AG10803 (cell line): ENCODE measurements at places on chromosomes 13 and 19.

DNA sequence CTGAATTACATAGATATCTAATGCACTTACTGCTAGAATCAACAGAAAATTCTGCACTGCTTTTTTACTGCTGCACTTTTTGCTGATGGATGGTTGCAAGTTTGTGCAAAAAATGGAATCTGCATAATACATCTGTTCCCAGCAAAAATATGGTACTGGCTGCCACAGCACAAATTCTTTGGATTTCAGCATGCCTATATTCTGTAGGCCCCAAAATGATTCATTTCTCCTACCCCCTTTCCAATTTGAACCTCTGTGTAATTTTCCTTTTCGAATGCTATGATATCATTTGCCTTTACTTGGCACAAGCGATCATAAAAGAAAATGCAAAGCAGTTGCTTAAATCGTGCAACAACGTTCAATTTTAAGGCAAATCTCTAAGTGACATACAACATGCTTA, 524.2 kb upstream of the NBEA start:
- DNase-seq, result no peak

- no peak for DNase-seq
Observed at GRCh38 chr19:35310331-35310730, 18.4 kb downstream of the MAG start.

DNA sequence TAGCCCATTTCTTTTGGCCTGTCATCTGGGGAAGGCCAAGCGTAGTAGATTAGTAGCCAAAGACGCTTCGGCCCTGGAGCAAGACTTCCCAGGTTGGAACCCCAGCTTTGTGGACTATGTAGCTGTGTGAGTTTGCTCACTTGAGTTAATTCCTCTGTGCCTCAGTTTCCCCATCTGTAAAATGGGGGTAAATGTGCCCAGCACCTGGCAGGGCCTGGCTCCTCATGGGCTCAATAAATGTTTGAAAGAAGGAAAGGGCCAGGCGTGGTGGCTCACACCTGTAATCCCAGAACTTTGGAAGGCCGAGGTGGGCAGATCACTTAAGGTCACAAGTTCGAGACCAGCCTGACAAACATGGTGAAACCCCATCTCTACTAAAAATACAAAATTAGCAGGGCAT, 14.9 kb upstream of the HNRNPM start:
- no peak for DNase-seq

DNA sequence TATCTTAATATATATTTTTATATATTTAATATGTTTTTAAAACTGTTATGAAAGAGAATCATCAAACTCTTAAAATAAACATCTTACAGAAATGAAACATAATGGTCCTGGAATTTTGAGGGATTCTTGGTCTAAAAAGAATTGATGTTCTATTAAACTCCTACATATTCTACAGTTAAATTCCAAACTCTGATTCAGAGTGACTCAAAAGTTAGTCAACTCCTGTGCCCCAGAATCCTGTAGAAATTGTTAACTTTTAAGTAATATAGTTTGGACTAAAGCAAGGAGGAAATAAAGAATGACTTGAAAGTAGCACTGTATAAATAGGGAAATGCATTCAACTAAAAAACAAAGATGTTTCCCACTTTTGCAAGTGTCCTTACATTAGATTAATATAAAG, 47.7 kb downstream of the FNDC3A start:
- peak; percentile 69 for DNase-seq

- DNase-seq, result no peak
Observed at GRCh38 chr13:25652764-25653163, 281.0 kb downstream of the ATP8A2 start.

GRCh38 chr19:19548915-19549759, 11.1 kb downstream of the CILP2 start:
- no peak for DNase-seq

DNA sequence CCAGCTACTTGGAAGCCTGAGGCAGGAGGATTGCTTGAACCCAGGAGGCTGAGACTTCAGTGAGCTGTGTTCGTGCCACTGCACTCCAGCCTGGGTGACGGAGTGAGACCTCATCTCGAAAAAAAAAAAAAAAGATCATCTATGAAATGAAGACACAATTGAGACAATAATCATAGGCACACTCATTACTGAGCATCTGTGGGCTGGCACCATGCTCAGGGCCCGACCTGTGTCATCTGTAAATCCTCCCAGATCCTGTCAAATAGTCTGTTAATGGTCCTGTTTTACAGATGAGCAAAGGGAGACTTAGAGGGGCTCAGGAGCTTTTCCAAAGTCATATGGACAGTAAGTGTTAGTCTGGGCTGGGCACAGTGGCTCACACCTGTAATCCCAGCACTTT, 4.1 kb upstream of the NANOS2 start:
- DNase-seq, result no peak

- DNase-seq, result no peak
Observed at GRCh38 chr13:67650471-67650870, 420.3 kb upstream of the PCDH9 start.

DNA sequence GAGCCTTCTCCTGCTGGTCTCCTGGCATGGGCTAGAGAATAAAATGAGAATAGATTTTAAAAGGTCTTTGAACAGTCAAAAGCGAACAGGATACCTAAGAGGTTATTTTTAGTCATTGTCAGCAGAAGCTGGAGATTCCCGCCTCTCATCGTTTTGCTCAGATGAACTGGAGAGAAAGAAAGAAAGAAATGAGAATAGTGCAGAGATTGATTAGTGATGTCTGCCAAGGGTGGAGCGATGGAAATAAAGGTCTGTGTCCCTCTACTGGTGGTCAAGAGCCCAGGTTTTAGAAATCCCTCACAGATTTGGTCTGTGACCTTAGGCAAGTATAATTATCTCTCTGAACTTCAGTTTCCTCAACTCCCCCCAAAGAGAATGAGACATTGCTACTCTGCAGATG, 5.3 kb downstream of the NCAN start:
- DNase-seq, result peak; percentile 8

GRCh38 chr19:43462785-43463380, 2.5 kb downstream of the LYPD3 start:
- DNase-seq, result no peak

DNA sequence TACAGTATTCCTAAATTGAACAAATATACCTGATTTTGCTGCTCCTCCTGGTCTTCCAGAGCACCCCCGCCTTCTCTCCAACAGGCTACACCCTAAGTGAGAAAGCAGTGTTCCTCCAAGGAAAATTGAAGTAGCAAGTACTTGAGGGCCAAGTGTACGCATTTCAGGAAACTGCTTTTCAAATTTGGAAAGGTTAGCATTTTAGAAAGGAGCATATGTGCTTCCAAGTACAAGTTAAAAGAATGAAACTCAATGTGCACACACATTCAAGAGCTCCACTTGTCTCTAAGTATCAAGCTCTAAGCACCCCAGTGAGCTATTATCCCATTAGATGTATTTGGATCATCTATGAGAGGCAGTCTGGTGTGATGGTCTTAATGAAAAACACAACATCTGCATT, 25.8 kb downstream of the LHFPL6 start:
- no peak for DNase-seq

- no peak for DNase-seq
Observed at GRCh38 chr13:40345654-40346372, 320.6 kb downstream of the FOXO1 start.

DNA sequence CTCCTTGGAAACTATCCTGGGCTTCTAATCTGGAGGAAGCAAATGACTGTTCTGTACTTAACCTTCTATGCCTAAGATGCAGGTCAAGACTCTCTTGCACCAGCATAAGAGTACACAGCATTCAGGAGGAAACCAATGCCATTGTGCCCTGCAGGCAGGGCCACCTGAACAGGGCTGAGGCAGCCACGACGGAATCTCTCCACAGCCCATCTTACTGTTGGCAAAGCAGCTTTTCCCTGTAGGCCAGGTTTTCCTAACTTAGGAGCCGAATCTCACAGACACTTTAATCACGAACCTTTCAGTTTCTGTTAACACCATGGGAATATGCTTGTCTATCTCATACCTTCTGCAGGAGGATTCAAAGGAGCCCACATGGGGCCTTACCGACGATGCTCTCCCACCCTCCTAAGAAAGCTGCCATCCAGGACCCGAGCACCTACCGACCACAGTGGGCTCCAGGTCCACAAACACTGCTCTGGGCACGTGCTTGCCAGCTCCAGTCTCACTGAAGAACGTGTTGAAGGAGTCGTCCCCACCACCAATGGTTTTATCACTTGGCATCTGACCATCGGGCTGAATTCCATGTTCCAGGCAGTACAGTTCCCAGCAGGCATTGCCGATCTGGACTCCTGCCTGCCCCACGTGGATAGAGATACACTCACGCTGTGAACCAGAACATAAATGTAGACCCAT, 2.6 kb downstream of the TUBA3C start:
- DNase-seq, result no peak

GRCh38 chr19:12648088-12648487, 18.5 kb downstream of the MAN2B1 start:
- DNase-seq, result no peak

DNA sequence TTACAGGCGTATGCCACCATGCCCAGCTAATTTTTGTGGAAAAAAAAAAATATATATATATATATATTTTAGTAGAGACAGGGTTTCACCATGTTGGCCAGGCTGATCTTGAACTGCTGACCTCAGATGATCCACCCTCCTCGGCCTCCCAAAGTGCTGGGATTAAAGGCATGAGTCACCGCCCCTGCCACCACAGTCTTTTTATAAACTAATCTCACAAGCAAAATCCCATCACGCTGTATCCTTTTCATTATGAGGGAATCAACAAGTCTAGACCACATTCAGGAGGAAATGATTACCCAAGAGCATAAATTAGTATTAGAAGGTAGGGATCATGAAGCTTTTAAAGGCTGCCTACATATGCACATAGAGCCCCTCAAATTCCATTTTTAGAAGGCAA, 210.6 kb upstream of the NBEA start:
- DNase-seq, result no peak

GRCh38 chr19:4268816-4269430, 10.1 kb upstream of the SHD start:
- no peak for DNase-seq

- DNase-seq, result peak; percentile 80
Observed at GRCh38 chr19:46878613-46879375, 18.0 kb downstream of the ARHGAP35 start.

DNA sequence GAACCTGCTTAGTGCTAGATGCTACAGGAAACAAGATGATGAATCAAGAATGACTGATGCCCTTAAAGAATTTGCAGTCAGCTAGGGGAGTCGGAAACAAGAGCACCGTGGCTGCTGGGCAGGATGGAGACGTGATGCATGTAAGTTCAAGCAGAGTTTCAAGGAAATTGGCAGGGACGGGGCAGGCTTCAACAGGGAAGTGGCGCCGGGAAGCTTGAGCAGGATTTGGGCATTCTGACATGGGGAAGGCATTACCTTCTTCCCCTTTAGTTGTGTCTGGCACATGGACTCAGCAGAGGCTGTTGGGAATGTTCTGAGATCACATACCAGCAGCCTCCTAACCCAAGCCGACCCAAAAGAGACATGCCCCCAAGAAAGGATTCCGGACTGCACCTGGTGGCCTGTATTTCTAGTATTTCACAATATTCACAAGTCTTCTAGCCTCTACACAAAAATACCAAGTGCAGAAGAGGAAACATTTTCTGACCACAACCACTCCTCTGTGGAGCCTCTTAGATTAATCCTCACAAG, 138.2 kb downstream of the CRYL1 start:
- DNase-seq, result no peak

- peak; percentile 82 for DNase-seq
Observed at GRCh38 chr13:29676535-29676934, 81.0 kb upstream of the SLC7A1 start.

DNA sequence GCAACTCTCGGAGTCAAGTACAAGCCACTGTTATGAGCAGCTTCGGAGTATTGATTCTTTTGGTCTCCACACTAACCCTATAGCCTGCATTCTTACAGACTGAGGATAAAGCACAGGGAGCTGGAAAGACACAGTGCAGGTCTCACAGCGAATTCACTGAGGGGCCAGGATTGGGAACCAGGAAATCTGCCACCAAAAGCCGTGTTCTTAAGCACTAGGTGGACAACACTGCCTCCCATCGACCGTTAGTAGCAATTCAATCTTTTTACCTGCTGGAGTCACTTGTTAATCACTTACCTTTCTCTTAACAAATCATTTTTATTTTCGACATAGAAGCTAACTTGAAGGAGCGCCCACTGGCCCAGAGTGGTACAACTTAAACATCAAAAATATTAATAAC, 6.3 kb downstream of the PMIS2 start:
- peak; percentile 26 for DNase-seq

GRCh38 chr13:21735701-21736401, 65.0 kb downstream of the FGF9 start:
- DNase-seq, result no peak

- no peak for DNase-seq
Observed at GRCh38 chr13:27474751-27475268, 24.4 kb upstream of the MTIF3 start.

DNA sequence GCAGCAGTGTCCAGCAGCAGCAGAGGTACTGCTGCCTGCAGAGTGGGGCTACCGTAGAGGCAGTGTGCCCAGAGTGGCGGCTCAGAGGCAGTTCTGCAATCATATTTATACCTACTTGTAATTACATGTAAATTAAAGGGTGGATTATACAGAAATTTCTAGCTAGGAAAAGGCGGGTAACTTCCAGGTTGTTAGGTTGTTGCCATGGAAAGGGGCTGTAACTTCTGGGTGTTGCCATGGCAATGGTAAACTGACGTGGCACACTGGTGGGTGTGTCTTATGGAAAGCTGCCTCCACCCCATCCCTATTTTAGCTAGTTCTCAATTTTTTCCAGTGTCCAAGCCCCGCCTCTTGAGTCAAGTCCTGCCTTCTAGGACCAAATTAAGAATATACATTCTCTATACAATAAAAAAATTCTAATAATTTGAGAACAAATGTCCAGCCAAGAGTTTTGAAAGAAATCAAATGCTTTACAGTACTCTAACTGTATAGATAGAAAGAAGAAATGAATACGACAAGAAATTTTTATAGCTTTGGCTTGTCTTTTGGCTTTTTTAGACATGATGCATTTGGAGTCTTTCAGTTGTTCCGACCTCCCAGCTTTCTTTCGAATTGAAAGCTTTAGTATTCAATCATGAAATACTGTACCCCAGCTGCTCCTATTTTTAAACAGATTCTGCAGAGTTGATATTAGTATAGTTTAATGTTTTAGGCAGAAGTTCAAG, 816.6 kb downstream of the DIAPH3 start:
- DNase-seq, result no peak

- DNase-seq, result no peak
Observed at GRCh38 chr19:8316351-8317125, 4.6 kb downstream of the NDUFA7 start.

GRCh38 chr19:1665565-1666047, 13.2 kb upstream of the TCF3 start:
- no peak for DNase-seq

- DNase-seq, result peak; percentile 40
Observed at GRCh38 chr19:19554074-19555023, 16.3 kb downstream of the CILP2 start.
